ENCODE measurements at places on chromosomes 5 and 9. TPM values are rescaled to one million over a fixed set of nuclear protein-coding genes. Genes with fewer than 3 reads are reported as not detected.

Gene GFI1B
- total RNA-seq, result not detected

Gene FOXI1
- not detected for total RNA-seq

Gene TMEM267
- 19.5 TPM for total RNA-seq

Gene PGGT1B
- total RNA-seq, result 23.0 TPM

Gene IFNA21
- total RNA-seq, result not detected

Gene ROPN1L
- 2.3 TPM for total RNA-seq

Gene IL13
- total RNA-seq, result not detected

Gene CEP120
- total RNA-seq, result 12.0 TPM

Gene SHOC1
- total RNA-seq, result not detected

Gene ANKRD31
- total RNA-seq, result 0.06 TPM
